HAP-1 (cell line): ENCODE measurements at places on chromosomes 4 and X.

GRCh38 chrX:150616863-150617198 lies 48.4 kb downstream of the MTM1 start:
- no peak for DNase-seq

DNA sequence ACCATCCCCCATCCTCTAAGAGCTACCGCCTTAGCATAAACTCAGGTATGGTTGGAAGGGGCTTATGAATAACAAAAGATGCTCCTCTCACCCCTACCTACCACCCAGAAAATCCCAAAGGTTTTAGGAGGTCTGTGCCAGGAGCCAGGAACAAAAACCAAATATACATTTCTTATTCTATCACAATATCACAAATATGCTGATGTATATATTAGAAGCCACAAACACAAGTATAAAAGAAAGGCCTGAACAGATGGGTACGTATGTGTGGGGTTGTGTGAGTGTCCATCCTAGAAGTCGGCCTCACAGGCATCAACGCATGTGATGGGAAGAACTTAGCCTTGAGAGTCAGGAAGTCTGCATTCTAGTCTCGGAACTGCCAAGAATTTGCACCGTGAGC lies 8.7 kb upstream of the ANXA5 start:
- no peak for DNase-seq

DNA sequence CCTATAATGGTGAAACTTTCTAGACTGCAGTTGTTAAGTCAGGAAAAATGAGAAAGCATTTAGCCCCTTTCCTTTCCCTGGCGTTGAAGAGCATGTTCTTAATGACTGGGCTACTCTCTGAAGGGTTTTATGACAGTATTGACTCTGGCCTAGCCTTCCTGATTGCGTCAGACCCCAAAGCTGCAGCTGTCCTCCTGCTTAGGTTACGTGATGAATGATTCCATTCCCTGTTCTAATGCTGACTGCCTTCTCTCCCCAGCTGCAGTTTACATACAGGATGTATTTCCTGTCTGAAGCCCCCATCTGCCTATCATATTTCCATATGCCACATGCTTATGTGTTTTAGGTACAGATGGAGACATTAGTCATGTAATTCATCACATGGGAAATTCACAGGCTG lies 105.8 kb upstream of the EGFL6 start:
- no peak for DNase-seq

- peak; percentile 9 for DNase-seq
Observed at GRCh38 chr4:55087913-55088260, 37.5 kb downstream of the KDR start.

GRCh38 chr4:13988353-13989305 lies 361.1 kb upstream of the BOD1L1 start:
- DNase-seq = no peak

DNA sequence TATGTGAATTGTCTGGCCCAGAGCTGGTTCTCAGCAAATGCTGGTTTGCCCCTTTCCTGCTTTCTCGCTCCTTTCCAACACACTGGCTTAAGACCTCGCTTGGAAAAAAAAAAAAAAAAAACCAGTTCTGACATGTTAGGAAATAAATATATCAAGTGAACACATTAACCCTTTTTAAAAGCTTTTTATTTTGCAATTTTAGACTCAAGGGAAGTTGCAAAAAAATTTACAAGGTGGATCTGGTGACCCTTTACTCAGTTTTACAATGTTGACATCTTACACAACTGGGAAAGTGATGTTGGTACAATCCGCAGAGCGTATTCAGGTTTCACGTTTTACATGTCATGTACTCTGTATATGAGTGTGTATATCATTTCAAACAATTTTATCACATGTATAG lies 100.1 kb downstream of the RTL5 start:
- DNase-seq = no peak

GRCh38 chr4:46254788-46255187 lies 130.9 kb upstream of the GABRG1 start:
- no peak for DNase-seq

- DNase-seq = no peak
Observed at GRCh38 chr4:111066447-111066846, 443.6 kb upstream of the PITX2 start.

- DNase-seq = no peak
Observed at GRCh38 chr4:79048878-79049277, 109.6 kb upstream of the PAQR3 start.

- DNase-seq = no peak
Observed at GRCh38 chr4:137524725-137525369, 7.4 kb downstream of the PCDH18 start.

GRCh38 chr4:150021483-150021882 lies 56.8 kb upstream of the DCLK2 start:
- DNase-seq = no peak

GRCh38 chrX:2828344-2828958 lies at the start of gene GYG2:
Gene GYG2 (plus strand): TSS chrX:2828930. CDS start chrX:2830189, 1,259 bp downstream.
- DNase-seq = peak; percentile 31

- DNase-seq = no peak
Observed at GRCh38 chrX:67570839-67571238, 27.0 kb downstream of the AR start.

DNA sequence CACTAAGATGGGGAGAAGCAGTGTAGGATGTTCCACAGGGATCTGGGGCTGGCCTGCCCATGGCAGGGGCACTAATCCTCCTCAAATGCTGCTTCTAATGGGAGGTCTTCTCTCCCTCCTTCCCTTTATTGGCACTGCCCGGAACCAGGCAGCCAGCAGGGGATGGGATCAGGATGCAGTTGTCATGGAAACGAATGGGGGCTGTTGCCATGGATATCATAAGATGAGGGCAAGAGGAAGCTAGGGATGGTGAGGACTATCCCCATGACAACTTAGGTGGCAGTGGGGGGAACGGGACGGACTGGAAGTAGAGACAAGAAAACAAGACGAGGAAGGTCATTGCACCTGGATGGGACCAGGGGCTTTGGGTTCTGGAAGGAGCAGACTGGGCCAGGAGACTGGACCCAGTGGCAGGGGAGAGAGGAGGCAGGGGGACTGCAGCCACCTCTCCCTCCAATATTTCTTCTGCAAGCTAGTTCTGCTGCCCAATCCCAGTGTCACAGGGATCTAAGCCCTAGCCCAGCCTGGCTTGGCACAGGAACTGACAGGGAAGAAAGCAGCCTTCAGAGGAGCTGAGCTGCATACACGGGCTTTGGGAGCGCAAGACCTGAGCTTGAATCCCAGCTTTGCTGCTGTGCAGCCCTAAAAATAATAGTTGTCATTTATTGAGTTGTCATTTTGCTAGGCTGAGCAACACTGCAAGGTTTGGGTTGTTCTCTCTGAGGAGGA lies 19.0 kb downstream of the IQSEC2 start:
- DNase-seq = no peak

DNA sequence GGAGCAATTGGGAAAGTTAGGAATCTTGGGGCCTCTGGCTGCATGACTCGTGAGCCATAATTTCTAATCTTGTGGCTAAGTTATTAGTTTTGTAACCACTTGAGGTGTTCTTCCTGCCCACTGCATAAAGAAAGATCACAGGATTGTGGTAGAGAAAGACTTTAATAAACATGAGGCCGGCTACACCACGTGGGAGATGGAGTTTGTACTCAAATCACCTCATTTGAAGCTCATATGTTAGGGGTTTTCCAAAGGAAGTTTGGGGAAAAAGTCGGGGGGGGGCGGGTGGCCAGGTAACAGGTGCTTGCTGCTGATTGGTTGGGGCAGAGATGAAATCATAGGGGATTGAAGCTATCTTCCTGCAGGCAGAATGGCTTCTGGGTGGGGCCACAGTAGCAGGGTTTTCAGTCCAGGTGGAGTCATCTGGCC lies 287.8 kb downstream of the ZNF674 start:
- no peak for DNase-seq

DNA sequence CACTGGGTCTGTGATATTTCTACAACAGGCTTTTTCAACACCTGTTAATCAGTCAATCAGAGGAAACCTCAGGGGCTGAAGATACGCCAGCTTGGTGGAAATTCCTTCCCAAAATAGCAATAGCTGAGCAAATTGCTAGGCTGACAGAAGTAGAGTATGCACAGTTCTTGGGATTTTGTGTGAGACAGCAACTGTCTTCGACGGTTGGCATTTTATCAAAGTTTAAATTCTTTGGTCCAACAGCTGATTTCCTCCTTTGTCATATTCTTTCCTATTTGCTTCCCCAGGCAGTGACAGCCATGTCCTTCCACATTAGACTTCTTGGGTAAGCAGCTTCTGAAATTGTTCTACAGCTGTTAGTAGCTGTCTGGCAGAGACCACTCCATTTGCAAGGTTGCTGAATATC lies 8.0 kb upstream of the PALLD start:
- no peak for DNase-seq

- no peak for DNase-seq
Observed at GRCh38 chrX:13093529-13094140, 49.2 kb upstream of the FAM9C start.

DNA sequence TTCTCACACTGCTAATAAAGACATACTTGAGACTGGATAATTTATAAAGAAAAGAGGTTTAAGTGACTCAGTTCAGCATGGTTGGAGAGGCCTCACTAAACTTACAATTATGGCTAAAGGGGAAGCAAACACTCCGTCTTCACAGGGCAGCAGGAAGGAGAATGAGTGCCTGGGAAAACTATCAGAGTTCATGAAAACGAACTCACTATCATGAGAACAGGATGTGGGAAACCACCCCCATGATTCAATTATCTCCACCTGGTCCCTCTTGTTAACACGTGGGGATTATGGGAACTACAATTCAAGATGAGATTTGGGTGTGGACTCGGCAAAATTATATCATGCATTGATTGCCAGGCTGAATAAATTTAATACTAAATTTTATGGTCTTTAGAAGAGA lies 592.7 kb downstream of the GRXCR1 start:
- DNase-seq = no peak

DNA sequence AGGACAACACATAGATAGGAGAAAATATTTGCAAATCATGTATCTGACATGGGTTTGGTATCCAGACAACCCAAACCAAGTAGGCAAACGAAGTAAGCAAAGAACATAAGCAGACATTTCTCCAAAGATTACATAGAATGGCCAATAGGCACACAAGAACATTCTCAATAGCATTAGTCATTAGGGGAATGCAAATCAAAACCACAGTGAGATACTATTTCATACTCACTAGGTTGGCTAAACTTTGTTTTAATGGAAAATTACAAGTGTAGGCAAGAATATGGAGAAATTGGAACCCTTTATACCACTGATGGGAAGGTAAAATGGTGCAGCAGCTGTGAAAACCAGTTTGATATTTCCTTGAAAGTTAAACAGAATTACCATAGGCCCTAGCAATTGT lies 74.7 kb downstream of the CHRNA9 start:
- DNase-seq = no peak

GRCh38 chrX:132480581-132481203 lies 8.1 kb downstream of the MBNL3 start:
- peak; percentile 67 for DNase-seq

DNA sequence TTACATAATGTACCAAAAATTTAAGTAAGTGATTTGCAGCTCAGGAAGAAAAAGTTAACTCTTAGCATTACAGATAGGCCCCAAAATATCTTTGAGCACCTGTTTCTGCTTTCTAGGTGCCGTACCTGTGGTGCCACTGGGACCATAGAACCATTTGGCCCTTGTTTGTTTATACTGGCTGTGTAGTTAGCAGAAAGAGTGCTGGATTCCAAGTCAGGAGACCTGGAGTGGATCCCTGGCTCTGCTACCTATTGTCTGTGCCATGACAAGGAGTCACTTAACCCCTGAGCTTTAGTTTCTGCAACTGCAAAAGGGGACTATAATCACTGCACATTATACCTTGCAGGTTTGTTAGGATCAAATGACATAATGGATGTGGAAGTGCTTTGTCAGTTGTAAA lies 137.8 kb upstream of the GPR101 start:
- DNase-seq = no peak

GRCh38 chr4:149793459-149793858 lies 22.2 kb downstream of the IQCM start:
- DNase-seq = no peak

- DNase-seq = no peak
Observed at GRCh38 chr4:167111622-167112021, 122.7 kb downstream of the SPOCK3 start.

- DNase-seq = peak; percentile 81
Observed at GRCh38 chr4:89836897-89837384, at the start of gene SNCA. Gene SNCA (minus strand): TSS chr4:89837161. CDS start chr4:89835667, 1,494 bp downstream.

DNA sequence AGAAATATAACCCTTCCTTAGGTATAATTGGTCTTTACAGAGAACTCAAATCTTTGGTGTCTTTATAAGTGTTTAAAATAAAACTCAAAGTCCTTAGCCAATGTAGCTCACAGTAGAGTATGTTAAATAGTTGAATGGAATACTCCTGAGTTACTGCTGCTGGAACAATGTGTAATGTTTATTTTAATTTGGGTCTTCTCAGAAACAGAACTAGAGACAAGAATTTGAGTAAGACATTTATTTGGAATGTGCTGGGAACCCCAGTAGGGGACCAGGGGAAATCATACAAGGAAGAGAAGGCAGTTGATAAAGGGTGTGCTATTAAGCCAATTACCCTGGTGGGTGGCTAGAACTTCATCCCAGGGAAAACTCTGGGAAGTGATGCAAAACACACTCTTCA lies 240.4 kb upstream of the LDB2 start:
- no peak for DNase-seq

- DNase-seq = no peak
Observed at GRCh38 chr4:15425520-15425919, 2.3 kb upstream of the C1QTNF7 start.

GRCh38 chrX:124805486-124805885 lies 459.1 kb downstream of the SH2D1A start:
- DNase-seq = no peak

- no peak for DNase-seq
Observed at GRCh38 chrX:39788521-39788920, 309.2 kb downstream of the BCOR start.

GRCh38 chr4:111070390-111070789 lies 447.5 kb upstream of the PITX2 start:
- no peak for DNase-seq

GRCh38 chr4:40990236-40990898 lies 224.0 kb downstream of the APBB2 start:
- no peak for DNase-seq

DNA sequence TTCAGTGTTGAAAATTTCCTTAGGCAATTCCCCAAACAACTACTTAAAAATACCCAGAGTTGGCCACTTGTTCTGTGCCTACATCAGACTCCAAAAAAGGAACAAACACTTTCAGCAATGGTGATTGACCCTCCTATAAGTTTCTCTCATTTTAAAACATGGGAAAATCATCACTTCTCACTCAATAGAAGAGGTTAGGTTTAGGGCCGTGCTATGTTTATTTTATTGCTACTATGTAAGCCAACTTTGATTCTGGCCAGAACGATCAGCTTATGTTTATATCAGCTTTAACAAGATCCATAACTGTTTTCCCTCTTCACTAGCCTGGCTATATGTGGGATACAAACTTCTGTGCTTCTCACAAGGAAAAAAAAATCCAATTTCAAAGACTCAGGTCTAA lies 133.1 kb downstream of the MTNR1A start:
- no peak for DNase-seq

GRCh38 chr4:118942465-118942864 lies 53.8 kb downstream of the SYNPO2 start:
- DNase-seq = no peak

- DNase-seq = peak; percentile 45
Observed at GRCh38 chr4:22897520-22898108, 204.9 kb downstream of the GBA3 start.
